ENCODE measurements at places on chromosomes 7 and 10. TPM values are rescaled to one million over a fixed set of nuclear protein-coding genes. Genes with fewer than 3 reads are reported as not detected.

ZNF777 gene
- total RNA-seq = 17.2 TPM

LMTK2 gene
- 33.9 TPM for total RNA-seq

- no peak overlapping the region for H3K27ac ChIP-seq
- no peaks in the 10 kb centered on the region for H3K36me3 ChIP-seq
- H3K27me3 ChIP-seq = no peaks in the 10 kb centered on the region
- no peak overlapping the region for H3K4me3 ChIP-seq
- DNase-seq = no peak
These were observed 48.0 kb downstream of the CAMK2B start for GRCh38 chr7:44277391-44277790.

KEL gene
- not detected for total RNA-seq

- H3K4me3 ChIP-seq = no peak overlapping the region
- H3K4me1 ChIP-seq = no peaks in the 10 kb centered on the region
- H3K27me3 ChIP-seq = no peaks in the 10 kb centered on the region
- no peak overlapping the region for H3K27ac ChIP-seq
- no peaks in the 10 kb centered on the region for H3K36me3 ChIP-seq
These were observed 523.2 kb upstream of the SORCS1 start for GRCh38 chr10:107687701-107688100.

DNA sequence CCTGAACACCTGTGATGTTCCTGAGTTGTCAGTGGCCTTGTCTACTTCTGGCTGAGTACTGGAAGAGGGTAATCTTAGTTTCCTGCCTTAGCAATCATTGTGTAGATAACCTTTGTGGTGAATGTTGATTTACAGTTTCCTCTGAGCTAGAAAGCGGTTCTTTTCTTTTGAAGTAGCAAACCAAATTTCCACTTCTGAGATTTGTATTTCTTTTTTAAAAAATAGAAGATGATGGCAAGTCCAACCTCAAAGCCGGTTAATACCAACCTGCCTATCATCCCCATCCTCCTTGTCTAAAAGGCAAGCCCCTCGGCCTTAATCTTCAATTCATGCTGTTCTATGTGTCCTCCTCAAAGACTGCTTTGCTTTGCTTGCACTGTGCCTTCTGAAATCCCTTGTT lies 12.5 kb upstream of the PALS2 start:
- no peak overlapping the region for H3K27ac ChIP-seq
- H3K4me1 ChIP-seq = no peaks in the 10 kb centered on the region
- H3K36me3 ChIP-seq = no peaks in the 10 kb centered on the region
- peaks cover 3% of the 10 kb centered on the region for H3K27me3 ChIP-seq

CAMK1D gene
- 56.4 TPM for total RNA-seq
